ENCODE measurements at places on chromosomes 2 and 18. TPM values are rescaled to one million over a fixed set of nuclear protein-coding genes. Genes with fewer than 3 reads are reported as not detected.

The SPR gene
- total RNA-seq, result 13.9 TPM

The MERTK gene
- total RNA-seq, result 0.33 TPM

The PLCL1 gene
- 0.23 TPM for total RNA-seq

The TMEM198 gene
- total RNA-seq, result 4.2 TPM

The EPB41L3 gene
- 1.1 TPM for total RNA-seq

The PIK3C3 gene
- total RNA-seq, result 52.8 TPM

The POTEI gene
- total RNA-seq, result not detected

The AKAIN1 gene
- not detected for total RNA-seq

The LRATD1 gene
- not detected for total RNA-seq

The ATP6V1B1 gene
- total RNA-seq, result not detected

The GBX2 gene
- total RNA-seq, result not detected

The RHOB gene
- 13.7 TPM for total RNA-seq

The ARHGAP25 gene
- total RNA-seq, result 47.4 TPM

The TSPYL6 gene
- not detected for total RNA-seq

The RNPEPL1 gene
- total RNA-seq, result 33.8 TPM

The WNT10A gene
- 6.8 TPM for total RNA-seq

The OXER1 gene
- total RNA-seq, result 0.16 TPM

The AAMP gene
- 94.6 TPM for total RNA-seq

The ACTG2 gene
- 0.27 TPM for total RNA-seq

The CYTIP gene
- total RNA-seq, result 304 TPM

The DPY30 gene
- 72.5 TPM for total RNA-seq

The TTLL4 gene
- 34.2 TPM for total RNA-seq

The AGXT gene
- total RNA-seq, result not detected

The NXPH2 gene
- total RNA-seq, result not detected

The POTEC gene
- not detected for total RNA-seq

The INHBB gene
- total RNA-seq, result not detected

The SPATA3 gene
- not detected for total RNA-seq

The C2orf74 gene
- 12.6 TPM for total RNA-seq

The C1GALT1C1L gene
- total RNA-seq, result 0.31 TPM

The MC4R gene
- total RNA-seq, result not detected

The KCNE4 gene
- total RNA-seq, result not detected

All from activated naive CD8-positive, alpha-beta T cell treated with anti-CD3 and anti-CD28 coated beads for 36 hours (primary cell).